ENCODE measurements at places on chromosomes 7 and 10.

DNA sequence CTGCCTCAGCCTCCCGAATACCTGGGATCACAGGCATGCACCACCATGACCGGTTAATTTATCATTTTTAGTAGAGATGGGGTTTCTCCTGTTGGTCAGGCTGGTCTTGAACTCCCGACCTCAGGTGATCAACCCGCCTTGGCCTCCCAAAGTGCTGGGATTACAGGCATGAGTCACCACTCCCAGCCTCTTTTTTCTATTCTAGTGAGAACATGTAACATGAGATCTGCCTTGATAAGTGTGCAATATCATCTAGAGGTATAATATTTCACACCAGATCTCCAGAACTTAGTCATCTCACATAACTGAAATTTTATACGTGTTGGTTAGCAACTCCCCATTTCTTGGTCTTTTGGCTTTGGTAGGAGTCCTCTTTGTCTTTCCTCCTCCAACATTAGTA lies 656.9 kb downstream of the CNTNAP2 start:
- DNase-seq: no peak

GRCh38 chr7:87139514-87139913 lies 12.7 kb upstream of the DMTF1 start:
- no peak for DNase-seq

DNA sequence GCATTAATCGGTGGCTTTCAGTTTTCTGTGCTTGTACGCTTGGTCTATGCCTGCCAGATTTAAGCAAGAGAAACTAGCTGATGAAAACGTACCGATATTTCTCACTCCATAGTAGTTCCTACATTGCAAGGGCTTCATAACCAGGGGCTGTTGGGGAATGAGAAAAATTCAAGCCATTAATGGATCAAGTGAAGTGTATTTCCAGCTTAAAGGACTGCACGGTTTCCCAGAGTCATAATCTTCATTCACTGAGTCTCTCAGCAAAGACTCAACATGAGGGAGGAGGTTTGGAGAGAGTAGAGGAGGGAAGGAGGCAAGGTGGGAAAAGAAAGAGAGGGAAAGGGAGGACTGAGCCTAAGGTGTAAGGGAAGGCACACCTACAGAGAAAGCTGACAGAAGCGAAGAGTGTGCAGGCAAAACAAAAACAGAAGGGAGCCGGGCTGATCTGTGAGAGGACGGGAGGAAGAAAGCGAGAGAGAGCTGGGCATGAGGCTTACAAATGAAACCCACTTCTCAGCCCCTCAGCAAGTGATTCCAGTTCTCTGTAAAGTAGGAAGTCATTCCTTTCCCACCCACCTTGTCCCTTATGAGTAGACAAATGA lies 625 bp downstream of the GIMAP2 start:
- DNase-seq: no peak

GRCh38 chr10:30241422-30242110 lies 107.5 kb downstream of the MTPAP start:
- DNase-seq: no peak

GRCh38 chr10:48623009-48623408 lies 18.1 kb upstream of the ARHGAP22 start:
- DNase-seq: no peak

DNA sequence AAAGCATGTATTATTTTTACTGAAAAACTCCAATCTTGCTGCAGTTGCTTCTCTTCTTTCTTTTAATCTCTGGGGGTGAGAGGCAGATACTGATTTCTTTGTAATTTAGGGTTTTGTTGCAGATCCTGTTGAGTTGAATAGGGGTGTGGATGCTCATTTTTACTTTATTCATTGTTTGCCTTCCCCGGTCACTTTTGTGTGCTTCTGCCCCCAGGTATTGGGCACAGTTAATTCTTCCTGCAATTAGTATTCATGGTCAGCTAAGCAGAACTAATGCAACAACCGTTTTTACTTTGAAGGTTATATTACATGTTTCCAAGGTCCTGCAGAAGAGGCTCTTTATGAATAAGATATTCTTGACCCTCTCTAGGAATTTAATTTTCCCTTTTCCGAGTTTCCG lies 96.4 kb downstream of the BUB3 start:
- peak; percentile 85 for DNase-seq

DNA sequence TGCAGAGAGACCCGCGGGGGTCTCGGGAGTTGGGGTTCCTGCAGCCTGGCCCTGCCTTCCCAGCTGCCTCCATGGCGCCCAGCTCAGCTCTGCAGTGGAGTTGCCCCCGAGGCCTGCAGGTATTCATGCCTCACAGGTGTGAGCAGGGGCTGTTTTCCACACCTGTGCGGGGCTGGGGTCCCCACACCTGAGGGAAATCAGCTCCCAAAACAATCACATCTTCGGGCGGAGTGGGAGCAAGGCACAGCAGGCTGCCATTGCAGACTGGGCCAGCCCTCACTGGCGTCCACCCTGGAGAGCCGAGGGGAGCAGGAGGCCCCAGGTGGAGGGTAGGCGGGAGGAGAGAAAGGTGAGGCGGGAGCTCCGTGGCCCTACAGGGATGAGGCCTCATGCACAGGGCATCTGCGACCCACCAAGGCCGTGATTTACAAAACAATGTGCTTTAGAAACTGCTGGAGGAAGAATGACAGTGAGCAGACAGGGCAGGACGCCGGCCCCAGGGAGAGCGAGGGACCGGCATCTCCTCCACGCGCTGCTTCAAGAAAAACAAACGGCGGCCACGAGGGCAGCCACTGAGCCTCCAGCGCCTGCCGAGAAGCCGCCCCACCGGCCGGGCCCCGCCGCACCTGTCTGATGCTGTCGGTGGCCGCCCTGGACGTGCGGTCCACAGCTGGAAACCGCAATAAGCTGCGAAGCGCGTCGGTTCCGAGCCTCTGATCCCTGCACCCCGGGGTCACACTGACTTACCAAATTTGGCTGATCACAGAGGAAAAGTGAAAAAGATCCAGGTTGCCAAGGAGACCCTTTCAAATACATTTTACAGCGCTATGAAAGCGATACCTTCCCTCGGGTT lies 53.0 kb upstream of the PDGFA start:
- DNase-seq: no peak

DNA sequence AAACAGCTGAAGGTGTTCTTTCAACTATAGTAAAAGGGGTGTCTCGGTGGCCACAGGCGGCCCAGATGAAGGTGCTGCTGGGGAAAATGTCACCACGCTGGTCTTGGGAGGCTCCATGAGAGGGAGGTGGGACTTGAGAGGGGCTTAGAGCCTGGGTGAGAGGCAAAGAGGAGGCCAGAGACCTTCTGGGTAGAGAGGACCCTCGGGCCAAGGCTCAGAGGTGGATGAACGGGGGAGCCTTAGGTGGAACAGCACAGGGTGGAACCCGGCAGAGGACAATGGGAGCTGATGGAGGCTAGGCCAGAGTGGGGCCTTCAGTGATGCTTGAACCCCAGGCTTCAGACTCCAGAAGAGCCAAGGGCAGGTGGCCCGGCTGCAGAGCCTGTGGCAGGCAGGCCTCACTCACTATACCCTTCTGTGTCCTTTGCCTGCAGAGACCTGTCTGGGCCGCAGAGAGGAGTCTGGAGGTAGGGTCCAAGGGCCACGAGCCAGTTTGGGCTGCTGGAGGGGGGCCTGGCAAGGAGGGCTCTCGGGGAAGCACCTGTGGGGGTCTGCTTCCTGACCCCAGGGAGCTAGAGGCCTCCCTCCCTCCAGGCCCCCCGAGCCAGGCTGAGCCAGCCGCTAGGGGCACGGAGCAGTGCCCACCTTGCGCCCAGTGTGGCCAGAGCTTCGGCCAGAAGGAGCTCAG lies 32.1 kb downstream of the ZNF783 start:
- no peak for DNase-seq

DNA sequence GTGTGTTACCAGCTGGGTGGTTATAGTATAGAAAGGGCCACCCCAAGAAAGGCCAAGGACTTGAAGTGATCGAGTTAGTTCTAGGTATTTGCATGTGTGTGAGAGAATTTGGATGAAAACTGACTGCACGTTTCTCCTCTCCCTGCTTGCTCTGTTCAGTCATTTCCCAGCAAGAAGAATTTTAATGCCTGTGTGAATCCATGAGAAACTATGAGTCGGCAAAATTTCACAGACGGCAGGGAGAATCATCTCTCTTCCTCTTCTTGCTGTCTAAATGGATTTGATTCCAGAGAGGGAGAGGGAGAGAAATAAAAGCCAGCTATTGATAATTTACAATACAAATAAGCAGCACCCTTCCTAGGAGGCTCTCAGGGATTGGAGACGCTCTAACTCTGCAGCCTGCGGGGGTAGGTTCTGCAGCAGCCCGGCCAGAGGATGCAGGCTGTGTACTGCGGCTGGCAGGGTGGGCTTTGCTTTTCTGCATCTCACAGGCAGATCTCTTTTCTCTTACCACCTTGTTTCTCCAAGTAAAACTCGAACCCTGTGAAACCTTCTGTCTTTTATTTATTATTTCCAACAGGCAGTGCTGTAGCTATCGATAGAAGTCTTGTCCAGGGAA lies 183.6 kb downstream of the TCF7L2 start:
- DNase-seq: no peak

GRCh38 chr10:28008054-28008453 lies 9.2 kb upstream of the ODAD2 start:
- no peak for DNase-seq

- no peak for DNase-seq
These were observed 107.9 kb upstream of the FAM180A start for GRCh38 chr7:135856356-135857144.

DNA sequence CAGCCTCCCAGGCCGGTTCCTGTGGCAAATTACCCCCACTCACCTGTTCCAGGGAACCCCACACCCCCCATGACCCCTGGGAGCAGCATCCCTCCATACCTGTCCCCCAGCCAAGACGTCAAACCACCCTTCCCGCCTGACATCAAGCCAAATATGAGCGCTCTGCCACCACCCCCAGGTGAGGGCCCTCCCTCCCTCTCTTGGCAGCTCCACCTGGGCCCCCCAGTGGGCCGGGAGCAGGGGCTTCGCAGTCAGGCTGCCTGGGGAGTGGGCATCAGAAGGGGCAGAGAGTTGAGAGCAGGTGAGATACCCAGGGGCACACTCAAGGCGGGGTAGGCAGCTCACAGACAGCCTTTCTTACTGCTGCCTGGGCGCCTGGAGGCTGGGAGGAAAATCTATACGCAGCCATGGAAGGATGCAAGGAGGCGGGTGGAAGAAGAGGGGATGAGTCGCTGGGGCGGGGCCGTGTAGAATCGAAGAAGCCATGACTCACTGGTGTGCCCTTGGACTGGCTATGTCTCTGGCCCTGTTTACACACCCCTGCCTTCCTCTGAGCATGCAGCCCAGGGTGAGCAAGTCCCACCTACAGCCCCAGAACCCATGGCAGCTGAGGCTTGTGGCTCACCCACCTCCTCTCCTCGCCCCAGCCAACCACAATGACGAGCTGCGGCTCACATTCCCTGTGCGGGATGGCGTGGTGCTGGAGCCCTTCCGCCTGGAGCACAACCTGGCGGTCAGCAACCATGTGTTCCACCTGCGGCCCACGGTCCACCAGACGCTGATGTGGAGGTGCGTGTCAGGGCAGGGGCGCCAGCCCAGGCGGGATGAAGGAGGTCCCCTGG lies 48.6 kb upstream of the PPIF start:
- no peak for DNase-seq

DNA sequence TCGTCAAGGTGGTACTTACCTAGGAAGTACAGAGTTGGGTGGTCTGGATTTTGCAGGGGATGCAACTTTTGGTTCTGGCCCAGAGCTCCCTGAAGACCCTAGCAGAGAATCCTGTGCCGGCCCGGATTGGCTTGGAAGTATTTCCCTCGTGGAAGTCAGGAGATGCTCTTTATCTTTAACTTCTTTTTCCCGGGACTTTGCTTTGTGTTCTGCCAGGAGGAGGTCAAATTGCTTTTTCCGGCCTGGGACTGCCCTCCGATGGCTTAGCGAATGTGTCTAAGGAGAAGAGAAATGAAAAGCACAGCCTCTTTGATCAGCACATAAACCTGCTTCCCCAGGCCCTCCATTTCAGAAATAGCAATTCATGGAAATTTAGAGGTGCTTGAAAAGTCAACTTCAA lies 57.0 kb upstream of the EFCAB10 start:
- no peak for DNase-seq

DNA sequence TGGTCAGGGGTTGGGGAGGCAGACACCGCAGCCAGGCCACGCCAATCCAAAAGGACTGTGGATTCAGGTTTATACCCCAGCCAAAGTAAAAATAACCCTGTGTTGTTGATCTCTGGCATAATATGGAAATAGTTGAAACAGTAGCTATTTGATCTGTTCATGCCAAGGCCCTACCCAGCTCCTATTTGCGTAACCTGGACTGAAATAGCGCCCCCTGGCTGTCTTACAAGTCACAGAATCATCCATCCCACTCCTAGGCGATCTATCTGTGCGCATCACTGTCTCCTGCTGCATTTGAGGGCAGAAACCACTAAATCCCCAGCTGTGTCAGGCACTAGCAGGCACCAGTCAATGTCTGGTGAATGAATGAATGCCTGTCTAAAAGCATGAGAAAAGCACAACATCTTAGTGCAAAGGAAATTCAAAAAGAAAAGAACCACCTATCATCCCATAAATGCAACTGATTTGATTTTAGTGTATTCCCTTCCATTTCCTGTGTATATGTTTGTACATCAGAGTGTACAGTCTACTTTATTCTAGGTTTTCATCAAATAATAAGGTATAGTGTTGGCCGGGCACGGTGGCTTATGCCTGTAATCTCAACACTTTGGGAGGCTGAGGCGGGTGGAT lies 160.0 kb downstream of the SLIT1 start:
- DNase-seq: peak; percentile 19

- DNase-seq: no peak
These were observed 99.1 kb downstream of the ALOX5 start for GRCh38 chr10:45473126-45473525.

DNA sequence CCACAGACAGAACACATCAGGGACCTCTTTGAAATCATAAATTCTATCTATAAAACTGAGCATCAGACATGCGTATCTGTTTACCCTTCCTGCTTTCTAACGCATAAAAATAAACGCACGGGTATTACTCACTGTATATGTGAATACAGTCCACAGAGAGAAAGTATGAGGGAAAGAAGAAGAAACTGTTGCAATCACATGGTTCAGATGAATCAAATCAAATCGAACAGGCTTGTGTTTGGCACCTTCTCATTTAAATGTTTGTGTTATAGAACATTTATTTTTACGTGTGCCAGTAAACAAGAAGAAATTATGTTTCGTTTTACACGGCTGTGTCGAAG lies 322.0 kb downstream of the FRMD4A start:
- no peak for DNase-seq

DNA sequence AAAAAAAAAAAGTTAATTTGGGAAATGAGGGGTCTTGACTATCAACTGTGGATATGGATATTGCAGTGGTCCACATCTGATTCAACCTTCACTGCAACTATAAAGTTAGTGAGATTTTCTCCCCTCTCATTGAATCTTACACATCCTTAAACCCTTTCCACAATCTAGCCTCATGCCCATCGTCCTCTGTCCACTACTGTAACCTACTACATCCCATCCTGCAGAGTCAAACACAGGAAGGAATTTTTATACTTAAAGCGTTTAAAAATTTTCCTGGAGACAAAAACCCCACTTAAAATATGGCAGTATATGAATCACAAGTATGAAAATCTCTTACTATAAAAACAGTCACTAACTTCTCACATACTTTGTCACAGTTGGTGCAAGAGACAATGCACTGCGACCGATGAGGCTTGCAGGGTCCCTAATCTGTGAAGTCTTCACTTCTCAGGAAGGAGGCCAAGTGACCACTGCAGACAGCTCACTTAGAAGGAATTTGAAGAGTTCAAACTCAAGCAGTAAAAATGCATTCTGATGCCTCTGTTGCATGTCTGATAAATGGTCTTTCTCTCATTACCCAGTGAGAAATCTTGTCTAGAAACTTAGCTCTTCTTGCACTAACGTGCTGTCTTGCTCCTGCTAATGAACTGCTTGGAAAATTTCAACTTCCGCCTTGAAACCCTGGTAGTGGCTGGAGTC lies 50.3 kb upstream of the ST8SIA6 start:
- no peak for DNase-seq

Measured in NCI-H1417 (cell line).